ENCODE measurements at places on chromosomes 6 and 20. TPM values are rescaled to one million over a fixed set of nuclear protein-coding genes. Genes with fewer than 3 reads are reported as not detected.
A peak's percentile ranks its signal among the peaks of the same experiment; 100 is the strongest.

Gene NFATC2
- total RNA-seq: 40.9 TPM

Gene CDK5RAP1
- total RNA-seq: 35.4 TPM

Gene JPH2
- total RNA-seq: 0.47 TPM

Gene OR2H2
- total RNA-seq: not detected

Gene SPDEF
- not detected for total RNA-seq

Gene TAB2
- 69.1 TPM for total RNA-seq

Gene PTCRA
- not detected for total RNA-seq

Gene GPR63
- 0.92 TPM for total RNA-seq

Gene FAM209A
- 0.83 TPM for total RNA-seq

Gene TAAR2
- total RNA-seq: not detected

Gene IRAK1BP1
- 2.6 TPM for total RNA-seq

Gene NOTCH4
- 1.3 TPM for total RNA-seq

DNA sequence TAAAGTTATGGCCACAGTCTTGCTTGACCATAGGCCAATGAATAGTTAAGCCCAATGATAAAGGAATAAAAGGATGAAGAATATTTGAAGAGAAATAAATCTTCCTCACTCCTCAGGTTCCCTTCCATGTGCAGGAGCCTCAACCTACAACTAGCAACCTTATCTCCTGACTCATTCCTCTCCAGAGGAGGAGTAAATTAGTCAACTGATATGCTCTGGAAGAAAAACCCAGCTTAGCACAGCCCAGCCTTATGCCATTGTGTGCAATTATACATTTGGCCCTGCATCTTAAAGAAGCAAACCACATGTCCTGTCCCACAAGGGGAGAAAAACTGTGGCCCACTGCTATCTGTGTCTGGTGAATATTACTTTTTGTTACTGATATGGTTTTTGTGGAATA lies 82.1 kb downstream of the PHIP start:
- no peaks in the 10 kb centered on the region for H3K27me3 ChIP-seq
- H3K4me3 ChIP-seq: no peak overlapping the region
- H3K27ac ChIP-seq: no peak overlapping the region

GRCh38 chr6:97923249-97923648 lies 640.2 kb upstream of the MMS22L start:
- H3K27me3 ChIP-seq: no peaks in the 10 kb centered on the region
- no peak for DNase-seq
- H3K36me3 ChIP-seq: no peaks in the 10 kb centered on the region
- H3K4me3 ChIP-seq: no peak overlapping the region
- no peaks in the 10 kb centered on the region for H3K4me1 ChIP-seq

DNA sequence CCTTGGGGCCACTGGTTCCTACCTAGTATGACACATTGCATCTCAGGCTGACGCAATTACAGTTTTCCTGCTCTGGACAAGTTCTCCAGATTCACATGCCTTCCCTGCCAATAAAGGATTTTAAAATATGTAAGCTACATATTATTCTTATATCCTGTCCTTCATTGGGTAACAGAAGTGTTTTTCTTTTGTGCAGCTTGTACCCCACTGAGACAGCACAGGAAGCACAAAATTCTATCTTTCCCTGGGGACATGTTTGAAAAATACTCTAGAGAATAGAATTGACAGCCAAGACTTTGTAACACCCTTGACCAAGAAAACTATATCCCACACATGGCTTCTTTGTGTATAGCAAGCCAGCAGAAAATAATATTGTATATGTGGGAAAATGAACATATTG lies 456.8 kb downstream of the MAFB start:
- no peaks in the 10 kb centered on the region for H3K4me1 ChIP-seq
- no peak for DNase-seq
- no peak overlapping the region for H3K27ac ChIP-seq
- H3K27me3 ChIP-seq: peaks cover 4% of the 10 kb centered on the region

DNA sequence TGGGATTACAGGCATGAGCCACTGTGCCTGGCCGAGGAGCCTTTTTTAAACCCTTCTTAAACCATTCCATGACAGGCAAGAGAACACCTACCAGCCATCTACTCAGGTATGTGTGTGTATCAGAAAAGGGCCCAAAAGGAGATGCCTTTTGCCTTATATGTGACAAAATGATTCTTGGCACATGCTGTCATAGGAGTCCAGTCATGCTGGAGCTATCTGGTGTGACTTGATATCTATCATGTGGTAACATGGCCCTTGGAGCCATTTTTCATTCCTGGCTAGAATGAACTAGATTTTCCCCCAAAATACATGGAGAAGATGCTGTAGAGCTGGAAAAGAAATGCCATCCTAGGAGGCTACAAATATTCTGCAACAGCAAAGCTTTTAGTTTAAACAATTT lies 129.1 kb downstream of the DST start:
- no peak overlapping the region for H3K27ac ChIP-seq
- no peak overlapping the region for H3K4me3 ChIP-seq
- no peaks in the 10 kb centered on the region for H3K36me3 ChIP-seq
- DNase-seq: no peak
- no peaks in the 10 kb centered on the region for H3K4me1 ChIP-seq

- H3K27me3 ChIP-seq: no peaks in the 10 kb centered on the region
- H3K4me3 ChIP-seq: no peak overlapping the region
- H3K36me3 ChIP-seq: no peaks in the 10 kb centered on the region
- no peak for DNase-seq
Observed at GRCh38 chr20:43092386-43093088, 97.2 kb downstream of the PTPRT start.

- no peaks in the 10 kb centered on the region for H3K4me1 ChIP-seq
- no peak overlapping the region for H3K4me3 ChIP-seq
- no peaks in the 10 kb centered on the region for H3K27me3 ChIP-seq
Observed at GRCh38 chr20:33348136-33348937, 53.0 kb downstream of the CDK5RAP1 start.

DNA sequence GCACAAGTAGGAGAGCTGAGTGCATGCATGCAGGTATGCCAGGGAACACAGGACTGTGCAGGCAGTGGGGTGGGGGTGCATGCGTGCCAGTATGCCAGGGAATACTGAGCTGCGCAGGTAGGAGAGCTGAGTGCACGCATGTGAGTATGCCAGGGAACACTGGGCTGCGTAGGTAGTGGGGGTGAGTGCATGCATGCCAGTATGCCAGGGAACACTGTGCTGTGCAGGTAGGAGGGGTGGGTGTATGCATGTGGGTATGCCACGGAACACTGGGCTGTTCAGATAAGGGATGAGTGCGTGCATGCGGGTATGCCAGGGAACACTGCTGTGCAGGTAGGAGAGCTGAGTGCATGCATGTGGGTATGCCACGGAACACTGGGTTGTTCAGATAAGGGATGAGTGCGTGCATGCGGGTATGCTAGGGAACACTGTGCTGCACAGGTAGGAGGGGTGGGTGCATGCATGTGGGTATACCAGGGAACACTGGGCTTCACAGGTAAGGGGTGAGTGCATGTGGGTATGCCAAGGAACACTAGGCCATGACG lies 77.4 kb downstream of the LRFN2 start:
- no peak overlapping the region for H3K27ac ChIP-seq
- no peaks in the 10 kb centered on the region for H3K4me1 ChIP-seq
- H3K36me3 ChIP-seq: no peaks in the 10 kb centered on the region
- DNase-seq: no peak

DNA sequence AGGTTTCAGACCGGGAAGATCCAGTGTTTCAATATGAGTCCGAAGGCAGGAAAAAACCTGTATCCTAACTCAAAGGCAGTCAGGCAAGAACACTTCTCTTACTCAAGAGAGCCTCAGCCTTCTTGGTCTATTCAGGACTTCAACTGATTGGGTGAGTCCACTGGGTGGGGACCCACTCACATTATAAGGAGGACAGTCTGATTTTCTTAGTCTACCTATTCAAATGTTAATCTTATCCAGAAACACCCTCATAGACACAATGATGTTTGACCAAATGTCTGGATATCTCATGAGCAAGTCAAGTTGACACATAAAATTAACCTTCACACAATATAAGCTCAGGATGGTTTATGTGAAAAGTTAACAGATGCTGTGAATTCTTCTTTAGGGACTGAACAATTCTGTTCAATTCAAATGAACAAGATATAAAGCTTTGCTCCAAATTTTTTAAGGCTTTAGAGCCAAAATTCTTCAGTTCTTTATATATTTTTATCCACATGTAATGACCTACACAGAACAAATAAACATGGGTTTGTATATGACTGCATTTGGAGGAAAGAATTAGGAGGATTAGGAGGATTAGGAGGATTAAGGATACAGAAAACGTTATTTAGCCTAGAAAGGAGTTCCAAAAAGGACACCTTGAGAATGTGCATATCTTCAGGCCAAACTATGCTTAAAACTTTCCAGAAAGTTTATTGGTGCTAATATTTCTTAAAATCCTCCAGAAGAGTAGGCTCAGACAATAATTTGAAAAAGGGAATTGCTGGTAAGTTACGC lies 35.3 kb upstream of the LAMA2 start:
- DNase-seq: no peak
- H3K36me3 ChIP-seq: no peaks in the 10 kb centered on the region
- H3K27me3 ChIP-seq: no peaks in the 10 kb centered on the region
- no peaks in the 10 kb centered on the region for H3K4me1 ChIP-seq
- H3K27ac ChIP-seq: no peak overlapping the region
- H3K4me3 ChIP-seq: no peak overlapping the region

DNA sequence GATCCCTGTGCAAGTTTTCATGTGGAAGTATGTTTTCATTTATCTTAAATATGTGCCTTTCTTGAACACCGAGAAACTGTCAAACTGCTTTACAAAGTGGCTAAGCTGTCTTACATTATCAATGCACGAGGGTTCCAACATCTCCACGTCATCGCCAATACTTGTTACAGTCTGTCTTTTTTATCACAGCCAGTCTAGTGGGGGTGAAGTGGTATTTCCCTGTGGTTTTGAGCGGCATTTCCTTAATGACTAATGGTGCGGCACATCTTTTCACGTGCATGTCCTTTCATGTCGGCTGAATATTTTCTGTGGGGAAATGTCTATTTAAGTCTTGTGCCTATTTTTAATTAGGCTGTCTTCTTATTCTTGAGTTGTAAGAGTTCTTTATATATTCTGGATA lies 280.4 kb downstream of the FOXC1 start:
- no peak overlapping the region for H3K27ac ChIP-seq
- H3K4me3 ChIP-seq: no peak overlapping the region
- H3K36me3 ChIP-seq: peaks cover 14% of the 10 kb centered on the region
- peak; percentile 24 for DNase-seq
- H3K27me3 ChIP-seq: no peaks in the 10 kb centered on the region

DNA sequence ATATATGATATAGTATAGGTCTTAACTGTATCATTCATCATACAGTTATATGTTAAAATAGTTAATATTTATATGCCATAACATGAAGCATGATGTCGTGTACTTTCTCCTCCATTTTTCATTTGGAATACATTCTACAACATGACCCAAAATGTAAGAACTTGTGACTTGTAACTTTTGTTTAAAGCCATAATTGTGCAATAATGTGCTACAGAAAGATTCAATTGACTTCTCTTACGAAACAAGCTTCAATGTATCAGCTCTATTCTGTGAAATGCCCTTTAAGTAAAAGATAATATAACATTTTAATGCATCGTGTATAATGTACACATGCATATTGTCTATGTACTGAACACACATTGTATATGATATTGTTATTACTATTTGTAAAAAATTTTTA lies 76.7 kb upstream of the FABP7 start:
- H3K4me1 ChIP-seq: no peaks in the 10 kb centered on the region
- H3K27me3 ChIP-seq: no peaks in the 10 kb centered on the region
- no peak for DNase-seq
- H3K4me3 ChIP-seq: no peak overlapping the region
- no peak overlapping the region for H3K27ac ChIP-seq
- no peaks in the 10 kb centered on the region for H3K36me3 ChIP-seq

DNA sequence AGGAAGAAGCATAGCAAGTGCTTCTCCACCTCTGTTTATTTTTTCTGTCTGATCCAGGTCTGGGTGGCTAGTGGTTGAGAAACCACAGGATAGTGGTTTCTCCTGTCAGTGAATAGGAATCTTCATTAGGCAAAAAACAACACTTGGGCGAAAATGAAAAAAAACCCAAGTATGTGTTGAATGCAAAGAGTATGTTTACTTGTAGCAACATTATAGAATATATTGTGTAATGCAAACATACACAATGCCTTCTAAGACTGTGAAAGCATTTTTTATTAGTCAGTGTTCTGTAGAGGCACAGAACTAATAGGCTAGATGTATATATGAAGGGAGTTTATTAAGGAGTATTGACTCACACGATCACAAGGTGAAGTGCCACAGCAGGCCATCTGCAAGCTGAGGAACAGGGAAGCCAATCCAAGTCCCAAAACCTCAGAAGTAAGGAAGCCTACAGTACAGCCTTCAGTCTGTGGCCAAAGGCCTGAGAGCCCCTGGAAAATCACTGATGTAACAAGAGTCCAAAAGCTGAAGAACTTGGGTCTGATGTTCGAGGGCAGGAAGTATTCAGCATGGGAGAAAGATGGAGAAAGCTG lies 111.1 kb downstream of the UST start:
- H3K4me1 ChIP-seq: no peaks in the 10 kb centered on the region
- H3K27ac ChIP-seq: no peak overlapping the region
- no peak for DNase-seq
- H3K36me3 ChIP-seq: no peaks in the 10 kb centered on the region

GRCh38 chr6:105859457-105859856 lies 226.7 kb upstream of the PRDM1 start:
- no peak overlapping the region for H3K27ac ChIP-seq
- H3K4me1 ChIP-seq: no peaks in the 10 kb centered on the region

GRCh38 chr6:85068221-85068620 lies 303.8 kb upstream of the TBX18 start:
- DNase-seq: no peak
- H3K4me3 ChIP-seq: no peak overlapping the region
- H3K27me3 ChIP-seq: peaks cover 1% of the 10 kb centered on the region
- H3K27ac ChIP-seq: no peak overlapping the region
- no peaks in the 10 kb centered on the region for H3K4me1 ChIP-seq

DNA sequence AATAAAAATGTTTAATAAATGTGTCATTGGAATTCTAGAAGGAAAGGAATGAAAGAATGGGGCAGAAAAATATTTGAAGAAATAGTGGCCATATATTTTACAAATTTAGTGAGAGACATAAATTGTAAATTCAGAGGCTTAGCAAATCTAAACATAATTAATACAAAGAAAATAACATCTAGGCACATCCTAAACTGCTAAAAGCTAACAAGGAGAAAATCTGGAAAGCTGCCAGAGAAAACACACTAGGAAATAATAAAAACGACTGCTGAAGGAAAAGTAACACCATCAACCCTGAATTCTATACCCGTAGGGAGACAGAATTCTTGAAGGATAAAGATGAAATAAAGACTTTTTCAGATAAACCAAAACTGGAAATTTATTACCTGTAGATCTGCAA lies 23.8 kb downstream of the CYB5R4 start:
- H3K27ac ChIP-seq: no peak overlapping the region
- H3K4me1 ChIP-seq: peaks cover 15% of the 10 kb centered on the region
- no peaks in the 10 kb centered on the region for H3K36me3 ChIP-seq
- H3K27me3 ChIP-seq: no peaks in the 10 kb centered on the region
- no peak for DNase-seq

GRCh38 chr20:5178046-5178445 lies 51.2 kb downstream of the CDS2 start:
- H3K4me3 ChIP-seq: no peak overlapping the region
- H3K27me3 ChIP-seq: no peaks in the 10 kb centered on the region
- no peak for DNase-seq
